BE2C (cell line): ENCODE measurements at places on chromosomes 2 and 18.
A peak's percentile ranks its signal among the peaks of the same experiment; 100 is the strongest.

DNA sequence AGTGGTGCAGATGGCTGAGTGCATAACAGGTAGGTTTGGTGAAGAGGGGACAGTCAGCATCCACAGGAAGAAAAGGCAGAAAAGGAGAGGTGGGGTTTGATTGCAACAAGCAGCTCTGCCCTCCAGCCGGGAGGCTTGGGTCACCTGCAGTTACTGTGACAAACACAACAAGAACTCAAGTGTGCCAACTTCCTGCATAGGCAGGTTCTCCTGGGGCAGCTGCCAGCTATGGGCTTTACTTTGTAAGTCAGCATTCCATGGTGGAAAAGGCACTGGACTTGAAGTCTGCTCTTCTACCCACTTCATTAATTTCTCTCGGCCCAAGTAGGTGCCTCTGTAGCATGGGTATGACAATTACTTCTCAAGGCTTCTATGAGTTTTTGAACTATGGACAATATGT is 98.9 kb downstream of the MYT1L start:
- DNase-seq, result no peak

DNA sequence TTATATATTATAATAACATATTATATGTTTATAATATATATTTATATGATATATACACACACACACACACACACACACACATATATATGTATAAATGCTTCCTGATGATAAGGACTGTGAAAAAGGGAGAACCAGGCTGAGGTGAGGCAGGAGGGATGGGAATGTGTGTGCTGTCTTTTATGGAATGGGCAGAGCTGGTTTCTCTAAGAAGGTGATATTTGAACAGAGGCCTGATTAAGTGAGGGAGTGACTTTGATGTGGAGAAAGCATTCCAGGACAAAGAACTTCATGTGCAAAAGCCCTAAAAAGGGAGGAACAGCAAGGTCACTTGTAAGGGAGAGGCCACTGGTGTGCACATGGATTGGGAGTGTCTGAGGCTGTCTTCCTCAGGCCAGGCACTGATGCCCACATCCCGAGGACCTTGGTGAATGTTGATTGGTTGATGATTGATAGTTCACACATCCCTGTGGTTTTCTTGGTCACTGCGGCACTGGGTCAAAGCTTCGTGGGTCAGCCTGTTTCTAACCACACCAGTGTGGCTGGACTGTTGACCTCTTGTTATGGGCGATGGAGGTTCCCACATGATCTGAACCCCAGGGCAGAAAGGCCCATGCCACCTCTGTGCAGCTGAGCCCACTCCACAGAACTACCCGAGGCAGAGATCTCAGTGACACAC is 196.9 kb downstream of the MYCN start:
- peak; percentile 98 for DNase-seq

DNA sequence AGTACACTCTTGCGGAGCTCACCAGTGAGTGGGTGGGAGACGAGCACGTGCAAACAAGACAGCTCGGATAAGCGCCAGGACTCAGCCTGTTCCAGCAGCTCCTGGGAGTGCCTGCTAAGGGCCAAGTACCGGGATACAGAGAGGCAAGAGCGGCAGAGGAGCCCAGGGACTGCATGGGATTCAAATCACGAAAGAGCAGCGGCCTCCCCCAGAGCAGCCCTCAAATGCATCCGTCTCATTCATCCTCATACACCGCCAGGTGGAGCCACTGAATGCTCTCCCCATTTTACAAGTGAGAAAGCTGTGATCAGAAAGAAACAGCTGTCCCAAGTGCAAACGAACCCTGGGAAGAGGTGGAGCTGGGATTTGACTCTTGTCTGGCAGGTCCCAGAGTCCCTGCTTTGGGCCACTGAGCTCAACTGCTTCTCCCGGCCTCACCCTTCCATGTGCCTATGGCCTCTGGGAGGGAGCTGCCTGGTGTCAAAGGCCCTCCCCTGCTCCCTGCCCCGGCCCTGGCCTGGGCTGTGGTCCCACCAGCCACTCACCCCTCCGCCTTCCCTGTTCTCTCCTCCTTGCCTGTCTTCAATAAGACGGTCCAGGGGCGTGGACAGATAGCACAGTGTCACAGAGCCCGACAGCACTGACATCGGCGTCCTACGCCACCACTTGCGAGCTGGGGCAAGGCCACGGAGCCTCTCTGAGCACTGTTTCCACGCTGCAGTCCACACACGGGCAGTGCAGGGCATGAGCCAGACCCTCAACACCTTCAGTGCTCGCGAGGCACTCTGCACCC is 72.8 kb upstream of the TAF1B start:
- DNase-seq, result peak; percentile 77

DNA sequence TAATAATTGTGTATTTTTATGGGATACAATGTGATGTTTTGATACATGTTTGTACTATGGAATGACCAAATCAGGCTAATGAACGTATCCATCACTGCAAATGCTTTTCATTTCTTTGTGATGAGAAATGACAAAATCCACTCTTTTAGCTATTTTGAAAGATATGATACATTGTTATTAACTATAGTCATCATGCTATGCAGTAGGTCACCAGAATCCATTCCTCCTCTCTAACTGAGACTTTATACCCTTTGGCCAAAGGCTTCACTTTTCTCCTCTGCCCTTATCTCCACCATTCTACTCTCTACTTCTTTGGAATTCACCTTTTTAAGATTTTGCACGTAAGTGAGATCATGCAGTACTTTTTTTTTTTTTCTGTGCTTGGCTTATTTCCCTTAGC is 44.5 kb upstream of the TMEM17 start:
- DNase-seq, result no peak

- DNase-seq, result no peak
Measured at GRCh38 chr2:49167131-49167530, 12.8 kb upstream of the FSHR start.

DNA sequence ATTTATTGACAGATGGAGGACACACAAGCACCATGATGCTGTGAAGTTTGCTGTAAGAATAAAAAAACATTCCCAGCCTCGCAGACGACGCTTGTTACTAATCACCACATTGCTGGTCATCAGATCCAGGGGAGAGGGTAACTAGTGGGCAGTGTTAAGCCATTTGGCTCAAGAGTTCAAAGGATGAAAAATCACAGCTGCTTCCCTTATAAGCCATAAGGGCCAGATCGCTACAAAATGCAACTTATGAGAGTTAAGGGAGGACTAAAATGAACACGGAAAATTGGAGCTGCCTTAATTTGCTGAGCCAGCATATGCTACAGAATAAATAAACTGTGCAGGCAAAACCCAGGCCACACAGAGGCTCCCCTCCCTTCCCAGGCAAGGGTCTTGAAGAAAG is 522.6 kb downstream of the TDRD15 start:
- no peak for DNase-seq

GRCh38 chr18:36360256-36360909 is 62.9 kb downstream of the FHOD3 start:
- no peak for DNase-seq

DNA sequence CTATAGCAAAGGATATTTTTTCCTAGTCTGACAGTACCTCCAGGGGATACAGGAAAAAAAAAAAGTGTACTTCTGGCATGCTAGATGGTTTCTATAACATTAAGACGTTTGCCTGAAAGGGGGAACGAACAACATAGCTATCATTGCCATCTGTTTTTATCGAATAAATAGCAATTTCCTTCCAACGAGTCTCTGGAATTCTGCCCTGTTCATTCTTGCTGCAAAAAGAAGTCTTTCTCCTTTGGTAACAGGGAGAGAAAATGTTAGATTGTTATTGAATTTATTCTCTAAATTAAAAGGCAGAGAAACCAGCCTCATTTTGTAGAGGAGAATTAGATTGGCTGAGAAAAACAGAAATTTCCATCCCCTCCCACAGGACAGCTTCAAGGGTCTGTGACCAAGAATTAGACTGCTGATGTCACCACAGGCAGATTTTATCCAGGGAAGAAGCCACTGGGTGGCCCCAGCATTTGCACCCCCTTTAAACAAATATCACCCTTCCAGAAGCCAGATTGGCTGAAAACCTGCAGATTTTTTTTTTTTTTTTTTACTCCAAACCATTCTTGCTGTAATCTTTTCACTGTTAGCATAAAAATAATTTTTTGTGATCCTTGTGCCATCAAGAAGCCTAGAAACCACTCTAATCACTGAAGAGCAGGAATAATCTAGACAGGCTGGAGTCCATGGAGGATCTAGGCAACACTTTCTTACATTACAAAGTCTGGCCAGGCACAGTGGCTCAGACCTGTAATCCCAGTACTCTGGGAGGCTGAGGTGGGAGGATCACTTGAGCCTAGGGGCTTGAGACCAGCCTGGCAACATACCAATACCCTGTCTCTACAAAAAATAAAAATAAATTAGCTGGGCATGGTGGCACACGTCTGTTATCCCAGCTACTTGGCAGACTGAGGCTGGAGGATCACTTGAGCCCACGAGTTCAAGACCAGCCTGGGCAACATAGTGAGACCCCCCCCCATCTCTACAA is 12.0 kb downstream of the WDFY1 start:
- DNase-seq, result no peak

DNA sequence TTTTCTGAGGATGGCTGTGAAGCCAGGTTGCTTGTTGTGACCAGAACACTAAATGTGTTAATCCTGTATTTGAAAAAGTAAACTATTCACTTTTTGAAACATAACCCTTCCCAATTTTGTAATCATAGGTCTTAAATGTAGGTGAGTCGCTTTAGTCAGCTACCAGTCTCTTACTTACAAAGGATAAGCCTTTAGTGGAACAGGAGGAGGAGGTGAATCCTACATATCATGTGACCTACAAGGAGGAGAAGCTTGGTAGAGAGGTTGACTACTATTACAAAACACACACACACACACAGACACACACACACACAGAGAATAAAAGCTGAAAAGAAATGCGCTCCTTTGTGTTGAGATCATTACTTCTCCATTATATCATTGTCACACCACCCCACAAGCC is 59.9 kb upstream of the SPAG16 start:
- no peak for DNase-seq

DNA sequence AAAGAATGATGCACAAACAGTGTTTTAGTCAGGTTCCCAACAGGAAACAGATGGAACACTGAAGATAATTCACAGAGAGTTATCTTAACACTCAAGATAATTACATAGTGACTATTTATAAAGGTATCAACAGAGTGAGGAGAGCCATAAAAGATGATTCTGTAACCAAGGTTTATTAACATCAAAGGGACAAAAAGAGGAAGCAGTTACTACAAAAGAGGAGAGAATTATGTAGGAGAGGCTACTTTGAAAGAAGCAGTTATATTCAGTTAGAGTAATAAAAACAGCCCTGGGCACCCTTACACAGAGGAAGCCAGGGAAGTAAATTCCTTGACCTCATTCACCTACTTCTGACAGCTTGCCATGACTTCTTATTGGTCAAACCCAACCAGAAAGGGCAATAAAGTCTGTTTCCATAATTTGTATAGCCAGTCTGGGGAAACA is 326.5 kb upstream of the SLC39A10 start:
- no peak for DNase-seq

DNA sequence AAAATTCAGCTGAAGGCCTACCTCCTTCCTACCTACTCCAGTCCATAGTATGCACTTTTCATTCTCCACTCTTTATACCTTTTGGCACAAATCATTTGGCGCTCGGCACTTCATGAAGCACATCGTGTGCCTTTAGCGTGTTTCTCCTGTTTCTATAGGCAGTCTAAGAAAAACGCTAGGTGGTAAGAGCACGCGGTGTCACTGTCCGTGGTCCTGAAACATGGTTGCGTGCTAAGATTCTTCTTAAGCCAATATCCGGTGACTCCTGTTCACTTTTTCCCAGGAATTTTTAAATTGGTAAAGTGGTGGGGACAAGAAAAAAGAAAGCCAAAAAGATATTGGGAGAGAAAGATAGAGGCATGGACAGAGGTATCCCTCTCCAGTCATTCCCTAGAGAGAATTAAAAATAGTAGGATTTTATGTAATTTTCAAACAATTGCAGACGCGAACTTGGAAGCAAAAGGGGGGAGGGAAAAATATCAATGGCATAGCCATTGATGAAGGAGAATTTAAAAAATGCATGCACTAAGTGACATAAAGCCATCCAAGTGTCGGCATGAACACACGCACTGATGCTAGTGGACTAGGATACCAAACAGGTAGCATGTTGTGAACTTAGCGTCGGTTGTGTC is 1.4 kb upstream of the CTNNA2 start:
- DNase-seq, result no peak

DNA sequence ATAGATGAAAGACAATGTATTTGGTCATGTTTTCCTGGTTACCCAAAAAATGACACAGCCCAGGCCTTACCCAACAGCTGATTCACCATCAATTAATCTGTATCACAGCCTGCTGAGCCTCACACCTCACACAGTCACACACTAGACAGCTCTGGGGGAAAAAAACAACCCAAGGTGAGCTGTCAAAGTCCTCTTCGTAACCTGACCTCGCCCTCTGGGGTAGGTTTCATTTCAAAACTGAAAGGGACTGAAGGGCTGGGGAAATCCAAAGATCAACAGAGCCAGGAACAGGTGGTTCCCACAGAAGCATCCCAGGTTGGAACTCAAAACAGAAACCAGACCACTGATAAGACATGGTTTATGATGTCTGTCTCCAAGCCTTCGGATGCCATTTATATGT is 18.2 kb upstream of the PCBP1 start:
- no peak for DNase-seq
